ENCODE measurements at places on chromosomes 11 and 22.
A peak's percentile ranks its signal among the peaks of the same experiment; 100 is the strongest.

DNA sequence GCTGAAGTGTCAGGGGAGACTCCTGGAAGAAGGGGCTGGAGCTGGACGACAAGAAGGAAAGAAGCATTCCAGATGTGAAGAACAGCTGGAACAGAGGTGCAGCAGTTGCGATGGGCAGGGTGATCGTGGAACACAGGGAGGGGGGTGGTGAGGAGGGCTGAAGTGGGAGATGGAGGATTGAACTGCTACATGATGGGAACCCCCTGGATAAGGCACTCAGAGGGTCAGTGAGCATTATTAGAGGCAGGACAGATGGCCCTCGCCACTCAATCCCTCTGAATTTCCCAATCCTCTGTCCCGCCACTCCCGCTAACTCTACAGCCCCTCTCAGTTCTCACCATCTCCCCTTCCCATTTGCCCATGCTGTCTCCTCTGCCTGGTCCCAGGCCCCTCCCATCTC lies 14.0 kb downstream of the SERPINH1 start:
- no peak for DNase-seq

DNA sequence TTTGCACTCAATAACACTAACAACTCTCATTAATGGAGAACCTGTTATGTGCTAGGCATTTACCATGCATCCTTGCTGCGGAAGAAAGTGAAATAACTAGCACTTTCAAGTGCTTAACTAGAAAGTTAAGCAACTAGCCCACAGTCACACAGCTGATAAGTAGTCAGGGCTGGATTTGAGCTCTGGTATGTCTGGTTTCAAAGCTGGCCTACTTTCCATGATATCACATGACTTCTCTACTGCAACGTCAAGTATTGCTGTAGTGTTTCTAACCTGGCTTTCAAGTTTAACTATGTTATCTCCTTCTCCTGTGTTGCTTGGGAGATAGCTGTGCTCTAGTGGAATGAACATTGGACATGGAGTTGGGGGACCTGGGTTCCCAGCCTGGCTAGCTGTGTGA lies 12.1 kb downstream of the SLC15A3 start:
- DNase-seq: no peak

GRCh38 chr11:8233691-8234424 lies 29.8 kb downstream of the LMO1 start:
- DNase-seq: no peak

DNA sequence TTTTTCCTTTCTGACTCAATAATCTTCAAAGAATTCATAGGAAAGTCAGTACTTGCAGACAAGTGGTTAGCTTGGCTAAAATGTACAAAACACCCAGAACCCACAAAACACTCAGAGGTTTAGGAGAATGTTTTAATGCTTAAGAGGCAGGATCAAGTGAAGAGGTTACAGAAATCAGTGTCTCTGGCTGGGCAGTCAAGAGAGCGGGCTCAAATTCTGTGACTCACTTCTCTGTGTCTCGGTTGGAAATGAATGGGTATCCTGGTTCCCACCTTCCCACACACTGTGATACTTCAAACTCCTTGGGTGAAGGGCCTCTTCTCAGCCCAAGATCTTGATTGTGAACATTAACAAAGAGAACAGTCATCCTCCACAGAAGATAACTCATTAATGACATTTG lies 3.8 kb downstream of the MPEG1 start:
- no peak for DNase-seq

DNA sequence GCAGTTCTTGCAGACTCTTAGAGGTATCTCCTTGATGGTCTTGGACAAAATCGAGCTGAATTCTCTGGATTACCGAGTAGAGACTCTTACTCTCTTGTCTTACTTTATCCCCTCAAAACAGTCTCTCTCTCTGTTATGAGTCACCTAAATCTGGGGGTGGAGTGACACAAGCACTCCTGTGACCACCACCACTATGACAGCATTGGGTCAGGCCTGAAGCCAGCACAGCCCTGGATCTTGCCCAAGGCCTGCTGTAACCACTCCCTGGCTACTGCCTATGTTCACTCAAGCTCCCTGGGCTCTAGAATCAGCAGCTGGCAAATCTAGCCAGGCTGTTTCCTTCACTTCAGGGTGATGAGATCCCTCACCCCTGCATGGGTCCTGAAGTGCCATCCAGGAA lies 662.5 kb downstream of the LUZP2 start:
- DNase-seq: no peak

DNA sequence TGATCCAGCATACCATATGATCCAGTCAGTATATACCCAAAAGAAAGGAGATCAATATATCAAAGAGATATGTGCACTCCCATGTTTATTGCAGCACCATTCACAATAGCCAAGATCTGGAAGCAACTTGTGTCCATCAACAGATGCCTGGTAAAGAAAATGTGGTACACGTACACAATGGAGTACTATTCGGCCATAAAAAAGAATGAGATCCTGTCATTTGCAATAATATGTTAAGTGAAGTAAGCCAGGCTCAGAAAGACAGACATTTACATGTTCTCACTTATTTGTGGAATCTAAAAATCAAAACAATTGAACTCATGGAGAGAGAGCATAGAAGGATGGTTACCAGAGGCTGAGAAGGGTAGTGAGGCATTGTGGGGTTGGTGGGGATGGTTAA lies 27.0 kb downstream of the SNU13 start:
- no peak for DNase-seq

- DNase-seq: no peak
Measured at GRCh38 chr11:29530961-29531360, 485.9 kb downstream of the KCNA4 start.

DNA sequence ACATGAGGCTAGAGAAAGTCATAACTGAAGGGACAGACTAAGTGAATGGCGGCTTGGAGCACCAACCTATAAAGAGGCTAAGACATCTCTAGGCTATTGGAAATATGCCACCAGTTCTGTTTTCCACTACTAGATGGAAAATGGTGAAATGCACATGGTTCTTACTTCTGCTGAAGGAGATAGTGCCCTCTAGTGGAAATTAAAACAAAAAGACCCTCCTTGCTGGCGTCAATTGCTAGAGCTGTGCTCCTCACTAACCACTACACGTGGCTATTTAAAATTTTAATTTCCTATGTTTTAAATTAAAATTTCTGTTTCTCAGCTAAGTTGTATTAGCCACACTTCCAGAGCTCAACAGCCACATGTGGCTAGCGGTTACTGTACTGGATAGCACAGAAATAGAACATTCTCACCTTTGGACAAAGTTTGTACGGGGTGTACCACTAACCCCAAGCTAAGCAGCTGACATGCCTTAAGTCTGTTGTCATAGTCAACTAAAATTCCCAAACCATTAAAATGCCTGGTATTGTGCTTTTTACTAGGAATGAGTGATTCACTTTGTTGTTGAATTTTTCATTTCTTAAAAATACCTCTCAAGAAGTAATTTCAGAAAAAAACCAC lies 34.1 kb upstream of the CALCA start:
- DNase-seq: no peak

DNA sequence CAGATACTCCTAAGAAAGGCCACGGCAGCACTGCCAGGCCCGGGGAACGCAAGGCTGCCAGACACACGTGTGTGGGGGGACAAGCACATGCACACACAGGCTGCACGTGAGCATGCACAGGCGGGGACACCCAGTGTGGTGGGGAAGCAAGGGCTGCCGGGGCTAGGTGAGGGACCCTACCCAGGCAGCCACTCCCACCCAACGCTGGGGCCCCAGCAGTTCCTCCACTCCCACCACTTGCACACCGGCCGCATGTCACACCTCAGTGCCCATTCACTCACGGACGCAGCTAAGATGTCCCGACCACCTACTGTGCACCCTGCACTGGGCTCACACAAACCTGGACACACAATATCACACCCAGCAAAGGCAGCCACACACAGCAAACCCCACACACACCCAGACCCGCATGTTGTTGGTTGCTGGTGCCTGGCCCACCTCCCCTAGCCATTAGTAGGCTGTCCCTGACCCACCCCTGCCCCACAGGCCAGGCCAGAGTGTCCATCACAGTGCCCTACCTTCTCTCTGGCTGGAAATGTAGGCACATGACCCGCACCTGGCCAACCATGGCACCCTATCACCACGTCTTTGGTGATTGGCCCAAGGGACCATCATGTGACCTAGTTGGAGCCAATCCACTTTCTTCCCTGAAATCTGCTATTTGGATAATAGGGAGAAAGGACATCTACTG lies 8.8 kb downstream of the SSTR3 start:
- DNase-seq: no peak

DNA sequence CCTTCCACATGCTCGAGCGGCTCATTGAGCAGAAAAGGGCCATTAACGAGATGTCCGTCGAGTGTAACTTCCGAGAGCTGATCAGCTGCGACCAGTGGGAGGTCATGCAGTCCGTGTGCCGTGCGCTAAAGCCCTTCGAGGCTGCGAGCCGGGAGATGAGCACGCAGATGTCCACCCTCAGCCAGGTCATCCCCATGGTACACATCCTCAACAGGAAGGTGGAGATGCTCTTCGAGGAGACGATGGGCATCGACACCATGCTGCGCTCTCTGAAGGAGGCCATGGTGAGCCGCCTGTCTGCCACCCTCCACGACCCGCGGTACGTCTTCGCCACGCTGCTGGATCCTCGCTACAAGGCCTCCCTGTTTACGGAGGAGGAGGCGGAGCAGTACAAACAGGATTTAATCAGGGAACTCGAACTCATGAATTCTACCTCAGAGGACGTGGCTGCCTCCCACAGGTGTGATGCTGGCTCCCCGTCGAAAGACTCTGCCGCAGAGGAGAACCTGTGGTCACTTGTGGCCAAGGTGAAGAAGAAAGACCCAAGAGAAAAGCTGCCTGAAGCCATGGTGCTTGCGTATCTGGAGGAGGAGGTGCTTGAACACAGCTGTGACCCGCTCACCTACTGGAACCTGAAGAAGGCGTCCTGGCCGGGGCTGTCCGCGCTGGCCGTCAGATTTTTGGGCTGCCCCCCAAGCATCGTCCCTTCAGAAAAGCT lies 31.7 kb downstream of the ALG12 start:
- no peak for DNase-seq

GRCh38 chr11:119885067-119885466 lies 156.1 kb upstream of the NECTIN1 start:
- DNase-seq: no peak

DNA sequence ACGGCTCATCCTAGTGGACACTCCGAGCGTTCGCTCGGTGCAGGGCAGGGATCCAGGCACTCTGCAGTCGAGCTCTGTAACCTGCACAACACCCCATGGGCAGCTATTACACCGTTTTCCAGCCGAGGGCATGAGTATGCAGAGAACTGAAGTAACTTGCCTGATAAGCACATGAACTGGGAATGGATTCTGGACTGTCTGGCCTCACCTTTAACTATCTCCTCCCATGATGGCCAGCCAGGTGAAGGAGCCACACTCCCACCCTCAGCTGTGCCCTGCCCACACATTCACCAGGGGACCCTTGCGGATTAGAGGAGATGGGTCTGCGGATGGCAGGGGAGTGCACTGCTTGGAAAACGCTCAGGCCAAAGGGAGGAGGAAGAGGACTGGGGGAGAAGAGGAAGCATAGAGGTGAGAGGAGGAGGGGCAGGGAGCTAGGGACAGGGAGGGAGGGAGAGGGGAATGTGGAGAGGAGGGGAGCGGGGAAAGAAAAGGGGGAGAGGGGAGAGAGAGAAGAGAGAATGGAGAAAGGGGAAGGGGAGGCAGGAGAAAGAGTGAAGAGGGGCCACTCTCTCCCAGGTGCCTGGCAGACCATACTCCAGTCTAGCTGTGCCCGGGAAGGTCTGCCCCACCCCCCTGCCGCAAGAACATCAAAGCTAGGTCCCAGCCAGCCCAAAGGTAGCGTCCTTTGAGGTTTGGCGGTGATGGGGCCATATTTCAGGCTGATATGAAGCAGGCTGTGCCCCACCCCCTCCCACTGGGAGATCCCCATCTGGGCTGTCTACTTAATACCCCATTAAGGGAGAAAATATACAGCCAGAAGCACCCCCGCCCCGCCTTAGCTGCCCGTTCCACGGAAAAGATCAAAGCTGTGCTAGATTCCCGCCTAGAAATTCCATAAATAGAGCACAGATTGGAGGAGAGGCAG lies 33.2 kb upstream of the TCF20 start:
- no peak for DNase-seq

- no peak for DNase-seq
Measured at GRCh38 chr11:17722000-17722643, 2.8 kb downstream of the MYOD1 start.

GRCh38 chr11:94545264-94546161 lies 1.8 kb downstream of the FUT4 start:
- no peak for DNase-seq

- no peak for DNase-seq
Measured at GRCh38 chr11:14001597-14001996, 39.1 kb downstream of the SPON1 start.

DNA sequence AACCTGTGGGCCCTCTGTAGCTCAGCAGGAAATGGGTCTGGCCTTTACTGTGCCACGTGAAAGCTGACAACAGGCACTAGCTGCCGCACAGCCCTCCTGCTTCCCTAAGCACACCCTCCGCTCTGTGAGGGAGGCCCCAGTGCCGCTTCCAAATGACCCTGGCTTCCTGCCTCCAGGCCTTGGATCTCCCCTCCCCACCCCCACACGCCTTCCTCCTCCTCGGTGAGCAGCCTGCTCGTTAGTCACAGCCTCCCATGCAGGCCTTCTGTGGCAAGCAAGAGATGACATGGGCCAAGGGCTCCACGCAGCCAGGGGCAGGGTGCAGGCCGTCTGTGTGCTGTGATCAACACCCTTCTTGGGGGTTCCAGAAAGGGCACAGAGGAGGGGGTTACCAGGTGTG lies 15.3 kb upstream of the RASL10A start:
- no peak for DNase-seq

DNA sequence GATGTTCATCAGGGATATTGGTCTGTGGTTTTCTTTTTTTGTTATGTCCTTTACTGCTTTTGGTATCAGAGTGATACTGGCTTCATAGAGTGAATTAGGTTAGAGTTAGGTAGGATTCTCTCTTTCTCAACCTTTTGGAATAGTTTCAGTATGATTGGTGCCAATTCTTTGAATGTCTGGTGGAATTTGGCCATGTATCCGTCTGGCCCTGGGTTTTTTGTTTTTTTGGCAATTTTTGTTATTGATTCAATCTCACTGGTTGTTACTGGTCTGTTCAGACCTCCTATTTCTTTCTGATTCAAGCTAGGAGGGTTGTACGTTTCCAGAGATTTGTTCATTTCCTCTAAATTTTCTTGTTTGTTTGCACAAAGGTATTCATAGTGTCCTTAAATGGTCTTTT lies 54.4 kb downstream of the ATXN10 start:
- DNase-seq: no peak

- DNase-seq: no peak
Measured at GRCh38 chr11:118106789-118107335, 20.1 kb upstream of the SMIM35 start.

- peak; percentile 70 for DNase-seq
Measured at GRCh38 chr11:64619811-64620380, 28.9 kb downstream of the SLC22A12 start.

GRCh38 chr11:70021586-70021985 lies 56.5 kb upstream of the ANO1 start:
- DNase-seq: no peak

All from SK-N-MC (cell line).